Activated CD8-positive, alpha-beta memory T cell treated with anti-CD3 and anti-CD28 coated beads for 48 hours (primary cell): ENCODE measurements at places on chromosomes 3 and 15.

GRCh38 chr3:165895919-165896318, 58.7 kb upstream of the BCHE start:
- DNase-seq = no peak

DNA sequence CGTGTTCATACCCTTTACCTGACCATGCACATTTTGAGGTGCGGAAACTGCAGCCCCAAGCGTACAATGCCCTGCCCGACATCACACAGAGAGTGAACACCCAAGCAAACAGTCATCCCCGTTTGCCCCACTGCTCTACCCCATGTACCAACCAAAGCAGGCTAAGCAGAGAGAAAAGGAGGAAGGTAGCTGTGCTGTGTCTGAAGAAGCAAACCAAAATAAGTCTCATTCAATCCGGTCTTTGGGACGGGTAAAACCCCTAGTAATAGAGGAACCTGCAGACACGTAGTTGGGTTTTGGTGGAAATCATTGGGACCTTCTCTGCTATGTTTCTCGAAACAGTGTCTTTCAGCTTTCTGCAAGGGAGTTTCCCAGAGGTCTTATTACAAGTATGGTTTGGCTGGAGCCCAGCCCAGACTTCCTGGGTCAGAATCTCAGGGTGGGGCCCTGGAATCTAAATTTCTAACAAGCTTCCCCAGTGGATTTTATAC, 164.6 kb upstream of the HES1 start:
- DNase-seq = no peak

GRCh38 chr3:68448510-68449383, 483.6 kb downstream of the TAFA4 start:
- DNase-seq = no peak

GRCh38 chr3:71843071-71843470, 58.1 kb upstream of the PROK2 start:
- no peak for DNase-seq
